ENCODE measurements at places on chromosomes 2 and 18.
A peak's percentile ranks its signal among the peaks of the same experiment; 100 is the strongest.

DNA sequence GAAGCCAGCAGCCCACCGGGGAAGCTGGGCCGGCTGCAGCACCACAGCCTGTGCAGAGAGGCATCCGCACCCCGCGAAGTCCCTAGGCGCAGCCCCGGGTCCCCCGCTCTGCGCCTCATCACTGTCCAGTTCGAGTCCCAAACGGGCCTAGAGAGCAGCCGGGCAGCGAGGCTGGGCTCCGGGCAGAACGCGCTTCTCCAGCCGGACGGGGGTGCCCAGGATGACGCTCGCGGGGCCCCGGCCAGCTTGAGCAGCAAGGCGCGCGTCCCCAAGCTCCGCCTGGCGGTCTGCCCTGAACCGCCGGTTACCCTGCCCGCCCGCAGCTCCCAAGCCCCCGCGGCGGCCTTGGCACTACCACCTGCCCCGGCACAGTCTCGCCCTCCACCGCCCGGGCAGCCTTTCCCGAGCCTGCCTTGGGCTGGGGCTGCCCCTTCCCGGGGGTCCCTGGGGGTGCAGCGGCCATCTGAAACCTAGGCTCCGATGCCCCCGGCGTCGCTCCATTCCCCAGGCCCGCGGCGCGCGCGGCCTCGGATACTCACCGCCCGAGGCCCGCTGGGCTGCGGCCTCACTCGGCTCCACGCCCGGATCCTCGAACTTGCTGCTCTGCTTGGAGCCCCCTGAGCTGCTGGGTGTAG, 591 bp downstream of the SLC16A14 start:
- peak; percentile 55 for DNase-seq

GRCh38 chr2:108858894-108859293, 72.3 kb downstream of the CCDC138 start:
- DNase-seq: no peak

DNA sequence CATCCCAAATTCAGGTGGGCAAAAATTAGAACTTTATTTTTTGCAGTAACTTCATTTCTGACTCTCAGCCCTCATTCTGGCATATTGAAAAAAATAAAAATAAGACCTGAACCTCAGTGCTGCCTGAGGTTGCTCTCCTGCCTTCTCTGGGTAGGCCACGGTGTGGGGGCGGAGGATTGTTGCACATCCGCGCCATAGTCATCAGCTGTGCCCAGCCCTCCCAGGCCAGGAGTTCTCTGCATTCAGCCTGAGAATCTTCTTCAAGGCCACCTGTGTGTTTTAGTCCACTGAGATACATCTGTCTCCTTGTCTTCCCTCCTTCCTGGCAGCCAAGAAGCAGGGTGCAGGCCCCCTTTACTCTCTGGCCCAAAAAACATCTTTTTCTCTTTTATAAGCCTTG, 94.7 kb downstream of the ARMC9 start:
- DNase-seq: no peak

- DNase-seq: no peak
Measured at GRCh38 chr18:35998967-35999366, 26.5 kb downstream of the RMP24 start.

- no peak for DNase-seq
Measured at GRCh38 chr2:199977984-199978415, 22.6 kb downstream of the MAIP1 start.

- no peak for DNase-seq
Measured at GRCh38 chr18:44178476-44178875, 502.2 kb upstream of the SETBP1 start.

GRCh38 chr2:170155022-170155722, 22.8 kb upstream of the MYO3B start:
- no peak for DNase-seq

- DNase-seq: no peak
Measured at GRCh38 chr18:22433956-22434355, 16.2 kb upstream of the CTAGE1 start.

- no peak for DNase-seq
Measured at GRCh38 chr2:188678882-188679281, 295.3 kb upstream of the COL3A1 start.

DNA sequence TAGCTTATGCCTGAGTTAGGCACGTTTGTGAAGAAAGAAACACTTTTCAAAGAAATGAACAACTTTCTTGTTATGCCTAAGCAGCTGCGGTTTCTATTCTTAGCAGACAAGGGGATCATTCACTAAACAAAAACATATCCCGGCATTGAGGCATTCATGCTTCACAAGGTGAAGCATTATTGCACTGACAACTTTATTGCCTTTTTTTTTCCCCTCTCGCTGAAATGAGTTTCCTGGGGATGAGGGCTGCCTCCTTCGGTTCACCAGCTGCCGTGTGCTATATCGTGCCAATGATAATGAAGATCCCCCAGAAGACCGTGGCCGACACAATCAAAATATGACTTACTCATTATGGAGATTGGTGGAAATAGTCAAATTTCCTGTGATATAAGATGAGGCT, 288.2 kb upstream of the ST6GAL2 start:
- peak; percentile 13 for DNase-seq

Measured in left renal cortex interstitium (tissue), 4 donors.